Activated B cell treated with CpG ODN at 0.5 μM for 24 hours (primary cell): ENCODE measurements at places on chromosomes 2 and 18. TPM values are rescaled to one million over a fixed set of nuclear protein-coding genes. Genes with fewer than 3 reads are reported as not detected.

- H3K36me3 ChIP-seq: no peaks in the 10 kb centered on the region
- H3K4me1 ChIP-seq: peaks cover 7% of the 10 kb centered on the region
- H3K27me3 ChIP-seq: peaks cover 14% of the 10 kb centered on the region
- H3K4me3 ChIP-seq: no peak overlapping the region
- H3K27ac ChIP-seq: no peak overlapping the region
These were observed 129.1 kb downstream of the NDUFA10 start for GRCh38 chr2:239896075-239896474.

DNA sequence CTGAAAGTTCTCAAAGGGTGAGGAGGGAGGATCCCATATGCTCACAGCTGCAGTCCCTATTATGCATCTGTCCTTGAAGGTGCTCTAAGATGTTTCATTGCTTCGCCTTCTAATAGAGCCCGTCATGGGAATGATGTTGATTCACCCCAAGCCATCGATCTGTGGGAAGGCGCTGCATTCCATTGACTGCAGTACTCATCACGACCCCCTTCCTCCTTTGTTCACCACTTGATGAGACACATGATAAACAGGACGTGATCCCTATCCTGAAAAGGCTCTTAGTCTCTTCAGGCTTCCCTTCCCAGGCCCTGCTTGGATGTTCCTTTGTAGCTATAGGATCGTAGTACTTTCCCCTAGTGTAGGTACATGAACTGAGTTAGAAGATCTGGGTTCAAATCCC is 181.8 kb downstream of the AGPS start:
- no peak overlapping the region for H3K4me3 ChIP-seq
- no peaks in the 10 kb centered on the region for H3K27me3 ChIP-seq
- no peak overlapping the region for H3K27ac ChIP-seq
- no peaks in the 10 kb centered on the region for H3K4me1 ChIP-seq

Gene CABYR
- 2.7 and 2.8 TPM in 2 replicates for total RNA-seq

- H3K4me1 ChIP-seq: peaks cover 22% of the 10 kb centered on the region
- no peak overlapping the region for H3K27ac ChIP-seq
- no peaks in the 10 kb centered on the region for H3K27me3 ChIP-seq
- no peak overlapping the region for H3K4me3 ChIP-seq
- peaks cover 22% of the 10 kb centered on the region for H3K36me3 ChIP-seq
- DNase-seq: no peak
These were observed 3.5 kb downstream of the PPP3R1 start for GRCh38 chr2:68248806-68249205.

GRCh38 chr18:59268721-59269562 is 4.3 kb downstream of the RAX start:
- H3K27me3 ChIP-seq: peaks cover 67% of the 10 kb centered on the region
- peaks cover 49% of the 10 kb centered on the region for H3K4me1 ChIP-seq

- H3K4me3 ChIP-seq: no peak overlapping the region
- H3K4me1 ChIP-seq: no peaks in the 10 kb centered on the region
- peaks cover 11% of the 10 kb centered on the region for H3K27me3 ChIP-seq
- no peak overlapping the region for H3K27ac ChIP-seq
- no peaks in the 10 kb centered on the region for H3K36me3 ChIP-seq
These were observed 142.4 kb upstream of the MEX3C start for GRCh38 chr18:51339856-51340255.

Gene ZNF892
- 4.0 and 4.3 TPM in 2 replicates for total RNA-seq

Gene NAT8
- total RNA-seq: not detected in 2 replicates
